Psoas muscle (tissue), 8 donors: ENCODE measurements at places on chromosomes 7 and 10. TPM values are rescaled to one million over a fixed set of nuclear protein-coding genes. Genes with fewer than 3 reads are reported as not detected.

DNA sequence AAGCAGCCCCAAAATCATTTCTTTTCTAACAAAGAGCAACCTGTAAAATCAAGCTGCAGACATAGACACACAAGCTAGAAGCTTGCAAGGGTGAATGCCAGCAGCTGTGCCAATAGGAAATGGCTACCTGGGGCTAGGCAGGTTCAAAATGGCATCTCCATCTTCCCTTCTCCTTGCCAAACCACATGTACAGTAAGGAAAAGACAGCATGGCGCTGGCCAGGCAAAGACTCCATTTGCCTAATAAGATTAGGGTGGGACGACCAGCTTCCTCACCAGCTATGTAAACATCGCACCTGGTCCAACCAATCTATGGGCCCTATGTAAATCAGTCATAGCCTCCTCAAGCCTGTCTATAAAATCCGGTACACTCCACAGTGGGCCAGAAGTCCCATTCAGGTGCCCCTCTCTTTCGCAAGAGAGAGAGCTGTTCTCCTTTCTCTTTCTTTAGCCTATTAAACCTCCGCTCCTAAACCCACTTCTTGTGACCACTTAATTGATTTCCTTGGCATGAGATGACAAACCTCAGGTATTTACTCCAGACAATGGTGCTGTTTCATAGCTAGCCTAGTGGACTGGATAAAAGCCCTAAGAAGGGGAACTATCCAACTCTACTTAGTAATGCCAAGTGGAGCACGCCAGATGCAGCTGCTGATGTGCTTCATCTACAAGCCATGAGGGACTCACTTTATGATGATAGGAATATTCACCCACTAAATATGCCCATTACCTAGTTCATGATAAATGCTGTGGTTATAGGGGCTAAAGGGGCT is 44.1 kb downstream of the HTR7 start:
- H3K36me3 ChIP-seq = no peaks in the 10 kb centered on the region
- no peak overlapping the region for H3K4me3 ChIP-seq
- H3K4me1 ChIP-seq = no peaks in the 10 kb centered on the region
- H3K27ac ChIP-seq = no peak overlapping the region
- DNase-seq = no peak
- no peaks in the 10 kb centered on the region for H3K27me3 ChIP-seq

GRCh38 chr10:36465604-36466379 is 659.6 kb upstream of the ANKRD30A start:
- no peaks in the 10 kb centered on the region for H3K36me3 ChIP-seq
- no peaks in the 10 kb centered on the region for H3K27me3 ChIP-seq
- no peak overlapping the region for H3K27ac ChIP-seq
- no peaks in the 10 kb centered on the region for H3K4me1 ChIP-seq

- no peaks in the 10 kb centered on the region for H3K4me1 ChIP-seq
- no peak for DNase-seq
- no peak overlapping the region for H3K4me3 ChIP-seq
- H3K27me3 ChIP-seq = no peaks in the 10 kb centered on the region
- H3K36me3 ChIP-seq = no peaks in the 10 kb centered on the region
- no peak overlapping the region for H3K27ac ChIP-seq
Measured at GRCh38 chr7:16345979-16346958, 75.1 kb downstream of the CRPPA start.

GRCh38 chr7:3135626-3136025 is 92.0 kb upstream of the CARD11 start:
- H3K4me3 ChIP-seq = no peak overlapping the region
- no peak for DNase-seq
- H3K4me1 ChIP-seq = no peaks in the 10 kb centered on the region
- no peak overlapping the region for H3K27ac ChIP-seq
- H3K36me3 ChIP-seq = no peaks in the 10 kb centered on the region

GRCh38 chr10:99880080-99880835 is 97.8 kb downstream of the ABCC2 start:
- no peak overlapping the region for H3K4me3 ChIP-seq
- H3K27me3 ChIP-seq = no peaks in the 10 kb centered on the region
- DNase-seq = no peak
- H3K36me3 ChIP-seq = peaks cover 100% of the 10 kb centered on the region

- no peak for DNase-seq
- H3K36me3 ChIP-seq = no peaks in the 10 kb centered on the region
- peaks cover 12% of the 10 kb centered on the region for H3K4me1 ChIP-seq
- H3K27me3 ChIP-seq = no peaks in the 10 kb centered on the region
Measured at GRCh38 chr7:25830215-25830614, 321.8 kb upstream of the NFE2L3 start.

Gene BTRC
- total RNA-seq = 16.4 TPM

Gene MMD2
- not detected for total RNA-seq

Gene PSMG3
- total RNA-seq = 18.2 TPM

Gene CYP2C19
- total RNA-seq = not detected

GRCh38 chr10:88791924-88792323 is 10.6 kb upstream of the LIPM start:
- no peaks in the 10 kb centered on the region for H3K36me3 ChIP-seq
- no peaks in the 10 kb centered on the region for H3K4me1 ChIP-seq
- DNase-seq = no peak
- H3K27ac ChIP-seq = no peak overlapping the region

- H3K36me3 ChIP-seq = no peaks in the 10 kb centered on the region
- H3K27me3 ChIP-seq = no peaks in the 10 kb centered on the region
- no peak for DNase-seq
- peaks cover 11% of the 10 kb centered on the region for H3K4me1 ChIP-seq
Measured at GRCh38 chr7:29255906-29256692, 61.5 kb downstream of the CHN2 start.

Gene GRM8
- total RNA-seq = not detected

Gene MRLN
- total RNA-seq = 82.0 TPM

GRCh38 chr10:93797825-93798224 is 40.1 kb downstream of the LGI1 start:
- no peak for DNase-seq
- no peaks in the 10 kb centered on the region for H3K27me3 ChIP-seq
- H3K4me3 ChIP-seq = no peak overlapping the region
- no peaks in the 10 kb centered on the region for H3K4me1 ChIP-seq
- no peak overlapping the region for H3K27ac ChIP-seq
- H3K36me3 ChIP-seq = no peaks in the 10 kb centered on the region

Gene LIPF
- total RNA-seq = not detected

GRCh38 chr10:75498884-75499350 is 67.5 kb downstream of the LRMDA start:
- H3K4me1 ChIP-seq = no peaks in the 10 kb centered on the region
- no peak overlapping the region for H3K4me3 ChIP-seq
- H3K36me3 ChIP-seq = no peaks in the 10 kb centered on the region
- no peak for DNase-seq
- no peaks in the 10 kb centered on the region for H3K27me3 ChIP-seq
- H3K27ac ChIP-seq = no peak overlapping the region

- H3K4me3 ChIP-seq = no peak overlapping the region
- no peaks in the 10 kb centered on the region for H3K4me1 ChIP-seq
- no peak for DNase-seq
- no peaks in the 10 kb centered on the region for H3K27me3 ChIP-seq
Measured at GRCh38 chr10:133364645-133365431, 7.0 kb upstream of the FUOM start.

DNA sequence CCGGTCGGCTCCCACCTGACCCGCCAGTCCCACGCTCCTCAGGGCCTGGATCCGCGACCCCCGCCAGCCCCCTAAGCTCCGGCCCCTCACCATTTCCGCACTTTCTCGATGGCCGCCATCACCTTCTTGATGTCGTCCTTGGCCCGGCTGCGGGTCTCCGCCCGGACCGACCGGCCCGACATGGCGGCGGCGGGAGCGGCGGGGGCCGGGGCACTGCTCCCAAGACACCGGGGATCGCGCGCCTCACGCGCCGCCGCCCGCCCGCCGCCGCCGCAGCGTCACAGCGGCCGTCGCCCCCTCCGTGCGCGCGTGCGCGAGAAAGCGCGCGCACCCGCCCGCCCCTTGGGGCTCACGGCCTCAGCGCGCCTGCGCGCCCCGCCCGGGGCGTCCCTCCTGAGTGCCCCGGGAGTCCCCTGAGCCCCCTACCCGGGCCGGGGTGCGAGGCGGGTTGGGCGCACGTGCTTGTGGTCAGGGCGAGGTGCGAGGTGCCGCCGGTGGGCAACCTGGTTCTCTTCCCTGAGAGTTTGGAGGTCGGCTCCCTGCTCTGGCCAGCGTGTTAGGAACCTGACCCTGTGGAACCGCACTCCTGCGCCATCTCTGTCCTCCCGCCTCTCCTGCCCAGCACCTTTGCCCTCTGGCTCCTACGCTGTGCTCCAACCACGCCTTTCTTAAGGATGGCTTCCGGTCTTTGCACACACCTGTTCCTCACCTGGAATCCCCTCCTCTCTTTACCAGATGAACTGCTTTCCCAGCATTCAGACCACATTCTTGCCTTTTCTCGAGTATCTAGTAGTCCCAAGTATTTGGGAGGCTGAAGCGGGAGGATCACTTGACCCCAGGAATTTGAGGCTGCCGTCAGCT is at the start of gene BCL7B:
Gene BCL7B, minus strand, starts transcription at position 294 of the 861 bp plus-strand sequence. Its CDS starts 112 bp downstream, at position 182.
- DNase-seq = peak; percentile 77
- no peaks in the 10 kb centered on the region for H3K27me3 ChIP-seq
- peaks cover 21% of the 10 kb centered on the region for H3K36me3 ChIP-seq
- peak within 1 kb of the TSS; percentile 98 for H3K27ac ChIP-seq

DNA sequence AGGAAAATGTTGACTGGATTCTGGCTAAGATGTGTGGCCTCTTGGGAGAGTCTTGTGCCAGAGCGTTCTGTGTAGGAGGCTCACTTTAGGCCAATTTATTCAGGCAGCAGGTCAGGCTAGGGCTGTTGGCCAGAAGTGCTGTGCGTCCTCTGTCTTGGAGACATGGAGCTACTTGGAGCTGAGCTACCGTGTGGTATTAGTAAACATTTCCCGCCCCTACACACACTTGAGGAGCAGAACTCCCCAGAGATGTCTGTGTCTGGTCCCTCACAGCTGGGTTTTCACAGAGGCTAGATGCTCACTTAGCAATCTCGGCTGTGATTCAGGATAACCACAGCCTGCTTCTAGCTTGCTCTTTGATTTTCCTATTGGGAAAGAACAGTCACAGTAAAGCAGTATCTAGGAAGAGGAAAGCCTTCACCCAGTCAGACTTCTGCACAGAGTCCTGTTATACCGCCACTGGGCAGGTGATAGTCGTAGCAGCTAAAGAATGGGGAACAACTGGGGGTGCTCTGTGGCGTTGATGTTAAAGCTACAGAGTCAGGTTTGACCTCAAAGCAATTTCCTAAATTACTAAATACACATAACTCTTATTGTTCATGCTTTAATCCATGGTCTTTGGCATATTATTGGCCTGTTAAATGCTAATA is 86.7 kb downstream of the MDFIC start:
- DNase-seq = peak; percentile 80
- H3K27me3 ChIP-seq = no peaks in the 10 kb centered on the region
- no peak overlapping the region for H3K4me3 ChIP-seq
- no peaks in the 10 kb centered on the region for H3K36me3 ChIP-seq

Gene TMEM184A
- 6.0 TPM for total RNA-seq

Gene SFTPA2
- 0.79 TPM for total RNA-seq

DNA sequence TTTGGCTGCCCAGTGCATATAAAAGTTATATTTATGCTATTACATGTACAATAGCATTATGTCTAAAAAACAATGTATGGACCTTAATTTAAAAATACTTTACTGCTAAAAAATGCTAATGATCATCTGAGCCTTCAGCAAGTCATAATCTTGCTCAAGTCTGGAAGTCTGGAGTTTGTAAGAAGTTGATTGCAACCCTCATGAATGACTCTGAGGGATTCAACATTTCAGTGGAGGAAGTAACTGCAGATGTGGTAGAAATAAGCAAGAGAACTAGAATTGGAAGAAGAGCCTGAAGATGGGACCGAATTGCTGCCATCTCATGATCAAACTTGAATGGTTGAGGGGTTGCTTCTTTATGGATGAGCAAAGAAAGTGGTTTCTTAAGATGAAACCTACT is 13.0 kb upstream of the ADAMTS14 start:
- H3K27ac ChIP-seq = no peak overlapping the region
- H3K4me3 ChIP-seq = no peak overlapping the region
- no peaks in the 10 kb centered on the region for H3K4me1 ChIP-seq
- no peaks in the 10 kb centered on the region for H3K27me3 ChIP-seq
- DNase-seq = no peak

DNA sequence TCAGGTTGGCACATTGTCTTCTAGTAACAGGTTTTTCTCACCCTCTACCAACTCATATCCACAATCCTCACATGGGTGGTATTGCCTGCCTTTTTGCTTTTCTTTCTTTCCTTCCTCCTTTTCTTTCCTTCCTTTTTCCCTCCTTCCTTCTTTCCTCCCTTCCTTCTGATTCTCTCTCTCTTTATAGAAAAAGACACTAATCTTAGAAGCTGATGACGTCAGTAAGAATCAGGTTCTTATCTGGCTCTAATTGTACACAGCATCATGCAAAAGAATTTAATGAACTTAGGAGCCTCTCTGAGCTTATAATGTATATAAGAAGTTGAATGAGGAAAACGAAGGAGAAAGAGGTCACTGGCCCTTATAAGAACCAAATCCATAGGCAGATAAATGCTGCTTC is 328.3 kb downstream of the GRM8 start:
- no peak overlapping the region for H3K27ac ChIP-seq
- H3K4me1 ChIP-seq = no peaks in the 10 kb centered on the region
- H3K4me3 ChIP-seq = no peak overlapping the region
- H3K36me3 ChIP-seq = no peaks in the 10 kb centered on the region
- no peak for DNase-seq

DNA sequence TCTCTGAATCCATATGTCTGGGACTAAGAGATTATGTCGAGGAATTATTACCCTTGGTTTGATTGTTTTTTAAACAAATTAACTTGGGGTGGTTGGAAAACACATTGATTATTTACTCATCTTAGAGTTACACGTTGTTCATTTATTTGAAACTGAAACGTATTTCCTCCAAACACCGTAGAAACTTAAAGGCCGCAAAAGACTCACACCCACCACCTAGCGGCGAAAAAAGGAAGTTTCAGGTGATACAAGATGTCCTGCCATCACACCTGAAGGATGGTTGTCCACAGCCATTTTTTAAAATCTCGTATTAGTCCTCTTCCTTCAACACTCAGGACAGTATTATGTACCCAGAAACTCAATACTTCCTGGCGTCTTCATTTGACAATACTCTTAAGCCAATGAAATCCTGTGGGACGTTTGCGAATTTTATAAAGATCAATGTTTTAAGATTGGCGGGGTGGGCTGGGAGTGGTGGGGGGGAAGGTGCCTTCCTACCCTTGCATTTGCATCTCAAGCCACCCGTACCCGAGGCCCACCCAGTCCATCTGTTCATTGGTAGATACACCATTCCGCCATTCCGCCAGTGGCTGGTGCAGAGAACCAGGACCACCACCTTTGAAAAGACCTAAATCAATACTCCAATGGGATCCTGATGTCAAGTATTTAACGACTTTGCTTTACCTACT is 1.4 kb upstream of the LCOR start:
- H3K36me3 ChIP-seq = no peaks in the 10 kb centered on the region
- peak; percentile 24 for DNase-seq
- H3K27me3 ChIP-seq = no peaks in the 10 kb centered on the region
- peak overlapping the region; percentile 87 for H3K4me3 ChIP-seq
- H3K4me1 ChIP-seq = peaks cover 14% of the 10 kb centered on the region

GRCh38 chr7:24732646-24733413 is 24.4 kb downstream of the GSDME start:
- H3K36me3 ChIP-seq = no peaks in the 10 kb centered on the region
- no peak overlapping the region for H3K27ac ChIP-seq
- DNase-seq = no peak
- H3K27me3 ChIP-seq = no peaks in the 10 kb centered on the region

Gene INA
- total RNA-seq = not detected

- H3K27me3 ChIP-seq = no peaks in the 10 kb centered on the region
- no peak overlapping the region for H3K27ac ChIP-seq
- no peak for DNase-seq
- no peak overlapping the region for H3K4me3 ChIP-seq
- H3K36me3 ChIP-seq = no peaks in the 10 kb centered on the region
- no peaks in the 10 kb centered on the region for H3K4me1 ChIP-seq
Measured at GRCh38 chr7:16563281-16564022, 36.8 kb downstream of the LRRC72 start.

Gene CLRN3
- total RNA-seq = not detected
